Vagina (tissue), 2 donors: ENCODE measurements at places on chromosomes 16 and 17.

- no peak for DNase-seq
These were observed 30.3 kb downstream of the CPSF4L start for GRCh38 chr17:73231395-73231794.

- DNase-seq: no peak
These were observed 1.1 kb downstream of the CLUAP1 start for GRCh38 chr16:3501783-3502400.

- no peak for DNase-seq
These were observed 31.6 kb upstream of the CDRT15 start for GRCh38 chr17:14268264-14268663.

DNA sequence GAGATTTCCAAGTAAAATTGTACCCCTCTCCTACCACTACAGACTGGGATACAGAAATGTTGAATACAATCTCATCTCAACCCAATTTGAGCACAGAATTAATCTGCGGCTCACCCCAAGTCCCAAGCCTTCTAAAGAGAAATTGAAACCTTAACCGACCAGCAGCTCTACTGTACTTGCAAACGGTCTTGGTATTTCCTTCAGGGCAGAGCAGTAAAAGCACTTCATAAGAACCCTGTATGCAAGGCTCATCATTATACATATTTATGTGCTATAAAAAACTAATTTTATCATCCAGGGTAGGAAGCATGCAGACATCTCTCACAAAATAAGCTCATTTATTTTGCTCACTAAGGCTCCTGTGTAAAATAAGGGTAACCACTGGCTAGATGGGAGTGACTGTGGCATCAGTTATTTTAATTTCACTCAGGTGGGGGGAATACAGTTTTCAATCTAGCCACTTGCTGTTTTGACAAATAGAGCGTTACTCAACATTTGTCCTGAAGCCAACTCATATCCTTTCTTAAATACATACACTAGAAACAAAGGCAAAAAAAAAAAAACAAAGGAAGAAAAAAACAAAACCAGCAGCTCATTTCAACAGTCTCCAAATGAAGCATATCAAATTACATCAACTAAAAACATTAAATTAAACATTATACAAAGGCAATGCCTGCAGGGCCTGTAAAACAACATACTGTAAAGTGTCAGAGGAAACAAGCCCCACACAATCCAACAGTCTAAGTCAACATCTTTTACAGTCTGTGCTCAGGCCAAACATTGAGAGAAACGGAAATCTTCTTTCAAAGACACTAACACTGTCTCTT lies 65.0 kb downstream of the PARN start:
- DNase-seq: no peak

DNA sequence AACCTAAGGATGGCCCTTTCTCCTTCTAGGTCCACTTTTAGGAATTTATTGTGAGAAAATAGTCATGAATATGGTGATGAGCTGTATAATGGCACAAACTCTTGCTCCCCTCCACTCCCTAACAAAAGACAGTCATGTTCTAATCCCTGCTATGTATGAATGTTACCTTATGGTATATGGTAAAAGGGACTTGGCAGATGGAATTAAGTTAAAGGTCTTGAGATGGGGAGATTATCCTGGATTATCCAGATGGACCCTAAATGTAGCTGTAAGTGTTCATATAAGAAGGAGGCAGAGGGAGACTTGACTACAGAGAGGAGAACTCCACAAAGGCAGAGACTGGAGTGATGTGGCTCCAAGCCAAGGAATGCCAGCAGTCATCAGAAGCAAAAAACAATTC lies 296.1 kb downstream of the SOX9 start:
- no peak for DNase-seq
